Placental epithelial cell (primary cell): ENCODE measurements at places on chromosomes 13 and 19. TPM values are rescaled to one million over a fixed set of nuclear protein-coding genes. Genes with fewer than 3 reads are reported as not detected.

CERS1 gene
- total RNA-seq, result not detected in 2 replicates

ZNF560 gene
- 0.33 and 0.39 TPM in 2 replicates for total RNA-seq

RXFP2 gene
- total RNA-seq, result not detected in 2 replicates

CACNG7 gene
- not detected in 2 replicates for total RNA-seq

ODAD3 gene
- under 0.01 TPM in 1 of 2 replicates, not detected in the other for total RNA-seq

RYR1 gene
- total RNA-seq, result under 0.01 and 0.11 TPM in 2 replicates

SIGLEC10 gene
- total RNA-seq, result under 0.01 TPM in 1 of 2 replicates, not detected in the other

SIGLEC8 gene
- total RNA-seq, result not detected in 2 replicates

OR7D2 gene
- 0.39 TPM in 1 of 2 replicates, not detected in the other for total RNA-seq

ADM5 gene
- 0.43 and 1.2 TPM in 2 replicates for total RNA-seq

ZNF540 gene
- total RNA-seq, result 0.65 and 1.6 TPM in 2 replicates

HDGFL2 gene
- total RNA-seq, result 48.4 and 57.3 TPM in 2 replicates

KLK10 gene
- not detected in 2 replicates for total RNA-seq

URAD gene
- not detected in 2 replicates for total RNA-seq

SIGLEC5 gene
- total RNA-seq, result 1.2 and 2.8 TPM in 2 replicates

KLHL1 gene
- total RNA-seq, result not detected in 2 replicates

CEACAM16 gene
- total RNA-seq, result not detected in 2 replicates

UNC13A gene
- total RNA-seq, result 0.11 and 0.39 TPM in 2 replicates

PRDX2 gene
- 190 and 206 TPM in 2 replicates for total RNA-seq

KRTDAP gene
- total RNA-seq, result not detected in 2 replicates

ZNF575 gene
- under 0.01 TPM in 1 of 2 replicates, not detected in the other for total RNA-seq

FCHO1 gene
- total RNA-seq, result 1.6 and 2.0 TPM in 2 replicates

LILRA5 gene
- not detected in 2 replicates for total RNA-seq

CCL25 gene
- total RNA-seq, result not detected in 2 replicates

ALG5 gene
- total RNA-seq, result 29.4 and 29.8 TPM in 2 replicates
